RPMI7951 (cell line): ENCODE measurements at places on chromosomes 4 and X. TPM values are rescaled to one million over a fixed set of nuclear protein-coding genes. Genes with fewer than 3 reads are reported as not detected.

- no peak for DNase-seq
Measured at GRCh38 chr4:2928242-2929176, 34.7 kb downstream of the NOP14 start.

DNA sequence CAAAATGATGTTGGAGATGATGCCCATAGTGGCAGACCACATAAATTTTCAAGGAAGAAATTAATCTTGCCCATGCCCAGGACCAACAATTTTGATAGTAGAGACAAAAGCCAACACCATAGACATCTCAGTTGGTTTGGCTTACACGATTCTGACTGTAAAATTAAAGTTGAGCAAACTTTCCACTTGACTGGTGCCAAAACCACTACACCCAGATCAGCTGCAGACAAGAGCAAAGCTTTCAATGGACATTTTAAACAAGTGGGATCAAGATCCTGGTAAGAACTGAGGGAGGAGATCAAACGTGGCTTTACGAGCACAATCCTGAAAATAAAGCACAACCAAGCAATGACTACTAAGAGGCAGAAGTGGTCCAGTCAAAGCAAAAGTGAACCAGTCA lies 90.7 kb downstream of the PAPSS1 start:
- DNase-seq: no peak

DNA sequence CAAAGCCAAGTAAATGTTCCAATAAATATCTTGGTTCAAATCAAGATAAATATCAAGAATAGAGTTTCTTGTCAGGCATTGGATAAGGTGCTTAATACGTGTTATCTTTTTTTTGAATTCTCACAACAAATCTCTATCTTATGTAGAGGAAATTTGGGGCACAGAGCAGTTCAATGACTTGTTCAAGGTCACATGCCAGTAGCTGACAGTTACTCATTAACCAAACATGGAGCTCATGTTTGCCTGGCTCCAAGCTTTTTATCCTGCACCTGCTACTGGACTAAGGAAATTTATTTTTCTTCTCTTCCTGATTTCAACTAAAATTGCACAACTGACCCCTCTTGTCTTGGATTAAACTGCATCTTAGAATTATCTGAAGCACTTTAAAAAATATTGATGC lies 76.3 kb downstream of the ATP10D start:
- DNase-seq: no peak

GRCh38 chr4:84417997-84418709 lies 80.9 kb downstream of the NKX6-1 start:
- no peak for DNase-seq

ODAPH gene
- total RNA-seq: not detected in 2 replicates
